Common myeloid progenitor, CD34-positive (primary cell): ENCODE measurements at places on chromosomes 1 and 21.

- DNase-seq: no peak
Measured at GRCh38 chr1:94036730-94037129, 84.2 kb downstream of the ABCA4 start.

- peak; percentile 44 for DNase-seq
Measured at GRCh38 chr1:13732971-13733667, 33.1 kb downstream of the PRDM2 start.

DNA sequence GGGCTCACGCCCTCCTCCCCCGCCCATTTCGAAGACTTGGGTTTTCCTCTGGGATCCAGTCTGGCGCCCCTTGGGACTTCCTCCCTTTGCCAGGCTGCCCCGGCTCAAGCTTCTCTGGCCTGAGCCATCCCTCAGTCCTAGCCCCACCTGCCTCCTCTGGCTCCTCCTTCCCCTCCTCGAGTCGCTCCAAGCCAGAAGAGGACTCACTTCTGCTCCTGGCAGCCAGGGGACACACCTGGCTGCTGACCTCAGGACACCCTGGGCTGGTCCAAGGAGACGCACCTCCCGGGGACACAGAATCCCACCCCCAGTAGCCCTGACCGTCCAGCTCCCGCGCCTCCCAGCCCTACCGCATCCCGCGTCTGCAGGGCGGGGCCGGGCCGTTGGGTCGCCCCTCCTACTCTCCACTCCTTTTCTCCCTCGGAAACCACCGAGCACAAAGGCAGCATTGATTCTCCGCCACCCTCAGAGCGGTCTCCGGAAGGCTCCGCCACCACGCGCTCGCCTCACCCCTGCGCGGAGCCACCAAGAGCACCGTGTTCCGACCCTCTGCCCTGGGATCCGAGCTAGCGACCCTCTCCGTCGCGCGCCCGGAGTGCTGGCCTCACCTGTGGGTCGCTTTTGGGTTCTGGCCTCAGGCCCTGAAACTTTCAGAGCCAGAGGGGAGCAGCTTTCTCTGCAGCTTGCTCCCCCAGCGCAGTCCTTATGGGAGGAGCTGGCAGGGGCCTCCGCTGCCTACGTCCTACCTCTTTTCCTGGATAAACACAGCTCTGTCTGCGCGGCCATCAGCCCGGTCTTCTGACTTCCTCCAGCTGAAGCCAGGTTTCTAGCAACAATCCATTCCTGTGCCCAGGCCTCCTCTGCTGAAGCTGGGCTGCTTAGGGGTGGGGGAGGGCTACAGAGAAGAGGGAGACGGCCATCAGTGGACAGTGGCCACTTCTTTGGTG is at the start of gene C2CD4D:
TSS of gene C2CD4D (minus strand) at position 364 of the 947 bp plus-strand sequence. CDS start 831 bp downstream, outside the sequence.
- DNase-seq: peak; percentile 86

DNA sequence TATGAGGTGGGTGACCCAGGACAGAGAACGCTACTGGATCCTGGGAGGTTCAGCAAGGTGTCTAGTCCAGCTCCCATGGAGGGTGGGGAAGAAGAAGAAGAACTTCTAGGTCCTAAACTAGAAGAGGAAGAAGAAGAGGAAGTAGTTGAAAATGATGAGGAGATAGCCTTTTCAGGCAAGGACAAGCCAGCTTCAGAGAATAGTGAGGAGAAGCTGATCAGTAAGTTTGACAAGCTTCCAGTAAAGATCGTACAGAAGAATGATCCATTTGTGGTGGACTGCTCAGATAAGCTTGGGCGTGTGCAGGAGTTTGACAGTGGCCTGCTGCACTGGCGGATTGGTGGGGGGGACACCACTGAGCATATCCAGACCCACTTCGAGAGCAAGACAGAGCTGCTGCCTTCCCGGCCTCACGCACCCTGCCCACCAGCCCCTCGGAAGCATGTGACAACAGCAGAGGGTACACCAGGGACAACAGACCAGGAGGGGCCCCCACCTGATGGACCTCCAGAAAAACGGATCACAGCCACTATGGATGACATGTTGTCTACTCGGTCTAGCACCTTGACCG is 8.6 kb upstream of the PIGV start:
- no peak for DNase-seq

DNA sequence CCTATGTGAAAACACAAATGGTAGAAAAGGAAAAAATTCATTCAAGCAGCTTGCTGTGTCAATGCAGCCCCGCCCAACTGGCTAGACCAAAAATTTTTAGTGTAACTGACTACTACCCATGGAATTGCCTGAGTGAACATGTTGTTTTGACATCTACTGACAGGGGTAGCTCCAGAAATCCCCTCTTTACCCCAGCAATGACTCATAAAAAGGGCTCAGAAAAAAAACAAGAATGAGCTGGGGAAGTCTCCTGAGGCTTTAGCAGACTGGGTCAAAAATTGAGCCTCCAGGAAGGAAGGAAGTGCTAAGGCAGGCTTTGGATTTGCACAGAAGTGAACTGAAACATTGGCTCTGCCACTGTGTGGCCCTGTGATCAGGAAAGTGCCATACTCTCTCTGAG is 24.4 kb upstream of the FGGY start:
- DNase-seq: peak; percentile 36

DNA sequence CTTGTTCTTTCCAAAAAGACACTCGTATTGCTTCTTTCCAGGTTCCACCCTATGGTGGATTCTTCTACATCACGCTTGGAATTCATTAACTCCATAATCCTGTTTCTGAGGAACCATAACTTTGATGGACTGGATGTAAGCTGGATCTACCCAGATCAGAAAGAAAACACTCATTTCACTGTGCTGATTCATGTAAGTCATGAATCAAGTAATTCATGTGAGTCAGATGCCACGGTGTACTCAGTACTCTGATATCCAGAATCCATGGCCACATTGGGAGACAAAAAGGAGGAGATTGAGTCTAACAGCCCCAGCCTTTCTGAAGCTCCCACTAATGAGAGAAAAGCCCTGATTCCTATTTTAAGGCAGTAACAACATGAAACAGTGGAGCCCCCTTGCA is 7.4 kb downstream of the CHI3L2 start:
- DNase-seq: no peak

GRCh38 chr1:226207048-226207447 is 16.4 kb upstream of the MIXL1 start:
- no peak for DNase-seq

- peak; percentile 93 for DNase-seq
Measured at GRCh38 chr1:15141935-15142539, 11.5 kb upstream of the TMEM51 start.

DNA sequence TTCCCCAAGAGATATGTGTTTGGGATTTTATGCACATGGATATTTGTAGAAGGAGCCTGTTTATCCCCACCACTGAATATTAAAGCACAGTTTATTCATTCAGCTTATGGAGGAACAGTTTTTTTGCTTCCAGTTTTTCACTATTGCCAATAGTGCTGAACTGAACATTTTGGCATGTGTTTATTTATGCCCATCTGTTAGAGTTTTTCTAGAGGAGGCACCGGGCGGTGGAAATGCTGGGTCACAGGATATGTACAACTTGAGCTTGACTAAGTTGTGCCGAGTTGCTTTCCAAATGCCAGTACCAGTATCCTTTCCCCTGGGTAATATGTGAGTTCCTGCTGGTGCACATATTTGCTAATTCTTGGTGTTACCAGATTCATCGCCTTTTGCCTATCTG is 111.3 kb downstream of the GREM2 start:
- DNase-seq: no peak

DNA sequence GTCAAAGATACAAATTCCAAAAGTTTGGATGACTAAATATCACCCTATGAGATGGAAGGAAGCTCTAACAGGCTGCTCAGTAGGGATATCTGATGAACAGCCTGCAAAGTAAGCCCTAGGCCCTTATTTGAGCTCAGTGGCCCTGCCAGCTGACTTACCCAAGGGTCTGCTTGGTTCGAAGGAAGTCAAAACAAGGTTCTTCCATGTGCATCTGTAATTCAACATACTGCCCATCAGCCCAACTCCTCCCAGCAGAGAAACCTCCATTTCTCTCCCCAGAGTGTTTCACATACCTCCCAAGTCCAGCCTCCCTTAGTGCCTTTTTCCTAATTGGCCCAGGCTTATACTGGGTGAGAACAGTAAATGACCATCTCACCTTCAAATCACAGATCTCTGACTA is 86.6 kb downstream of the NRDC start:
- no peak for DNase-seq

DNA sequence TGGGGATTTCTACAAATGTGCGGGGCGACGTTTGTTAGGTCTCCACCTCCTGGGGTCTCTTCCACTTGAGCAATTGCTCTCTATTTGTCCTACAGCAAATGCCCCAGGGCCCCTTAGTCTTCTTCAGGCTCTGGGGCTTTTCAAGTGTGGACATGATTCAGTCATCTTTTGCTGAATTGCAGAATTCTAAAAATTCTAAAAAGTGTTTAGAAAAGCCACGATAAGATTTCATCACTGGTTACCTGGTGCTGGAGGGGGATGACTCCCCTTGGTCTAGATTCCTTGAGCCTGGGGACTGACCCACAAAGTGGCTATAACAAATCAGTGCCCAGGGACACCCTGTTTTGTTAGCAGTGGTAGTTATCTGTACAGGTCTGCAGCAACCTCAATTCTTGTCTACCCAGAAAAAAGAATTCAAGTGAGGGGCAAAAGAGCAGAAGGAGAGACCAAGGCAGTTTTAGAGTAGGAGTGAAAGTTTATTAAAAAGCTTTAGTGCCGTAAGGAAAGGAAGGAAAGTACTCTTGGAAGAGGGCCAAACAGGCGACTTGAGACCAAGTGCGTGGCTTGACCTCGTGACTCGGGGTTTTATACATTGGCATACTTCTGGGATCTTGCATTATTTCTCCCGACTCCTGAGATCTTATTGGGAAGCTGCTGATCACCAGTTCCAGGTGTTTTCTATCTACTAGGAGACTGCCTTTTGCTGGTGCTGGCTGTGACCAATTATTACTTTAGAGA is 25.2 kb downstream of the PROK1 start:
- DNase-seq: no peak
